ENCODE measurements at places on chromosomes 11 and 22.

DNA sequence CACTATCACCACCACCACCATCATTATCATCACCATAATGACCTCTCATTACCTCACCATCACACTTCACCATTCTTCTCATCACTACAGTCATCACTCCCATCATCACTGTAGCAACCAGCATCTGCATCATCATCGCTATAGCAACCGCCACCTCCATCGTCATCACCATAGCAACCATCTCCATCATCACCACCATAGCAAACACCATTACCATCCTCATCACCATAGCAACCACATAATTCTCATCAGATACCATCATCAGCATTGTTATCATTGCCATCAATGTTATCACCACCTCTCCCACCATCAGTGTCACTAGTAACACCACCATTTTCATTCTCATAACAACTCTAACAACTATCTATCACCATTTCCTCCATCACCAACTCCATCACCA is 23.1 kb upstream of the CD82 start:
- DNase-seq: no peak

DNA sequence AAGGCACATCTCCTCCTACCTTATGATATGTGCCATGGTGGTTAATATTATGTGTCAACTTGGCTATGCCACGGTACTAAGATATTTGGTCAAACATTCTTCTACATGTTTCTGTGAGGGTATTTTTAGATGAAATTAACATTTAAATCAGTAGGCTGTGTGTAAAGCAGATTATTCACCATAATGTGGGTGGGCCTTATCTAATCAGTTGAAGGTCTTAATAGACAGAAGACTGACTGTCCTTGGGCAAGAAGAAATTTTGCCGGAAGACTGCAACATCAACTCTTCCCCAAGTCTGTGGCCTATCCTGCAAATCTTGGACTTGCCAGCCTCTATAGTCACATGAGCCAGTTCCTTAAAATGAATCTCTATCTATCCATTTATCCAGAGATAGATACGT is 380.1 kb upstream of the DDI1 start:
- DNase-seq: no peak

DNA sequence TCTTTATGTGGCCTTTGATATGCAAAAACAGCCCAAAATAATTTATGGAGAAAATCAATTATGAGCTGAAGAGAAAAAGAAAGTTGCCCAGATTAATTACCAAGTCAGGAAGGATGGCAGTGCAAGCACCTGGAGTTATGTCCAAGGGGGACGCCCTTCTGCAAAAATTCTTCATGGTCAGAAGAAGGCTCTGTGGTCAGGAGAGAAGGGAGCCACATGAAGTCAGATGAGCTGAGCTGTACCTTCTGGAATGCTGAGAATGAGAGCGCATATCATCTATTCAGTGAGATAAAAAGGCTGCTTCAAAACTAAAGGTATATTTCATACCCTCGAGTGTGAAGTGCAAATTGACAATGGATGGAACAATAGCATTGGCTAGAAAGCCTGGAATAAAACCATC is 607.4 kb downstream of the NTM start:
- DNase-seq: no peak

GRCh38 chr11:1372660-1373059 is 17.1 kb upstream of the BRSK2 start:
- no peak for DNase-seq

DNA sequence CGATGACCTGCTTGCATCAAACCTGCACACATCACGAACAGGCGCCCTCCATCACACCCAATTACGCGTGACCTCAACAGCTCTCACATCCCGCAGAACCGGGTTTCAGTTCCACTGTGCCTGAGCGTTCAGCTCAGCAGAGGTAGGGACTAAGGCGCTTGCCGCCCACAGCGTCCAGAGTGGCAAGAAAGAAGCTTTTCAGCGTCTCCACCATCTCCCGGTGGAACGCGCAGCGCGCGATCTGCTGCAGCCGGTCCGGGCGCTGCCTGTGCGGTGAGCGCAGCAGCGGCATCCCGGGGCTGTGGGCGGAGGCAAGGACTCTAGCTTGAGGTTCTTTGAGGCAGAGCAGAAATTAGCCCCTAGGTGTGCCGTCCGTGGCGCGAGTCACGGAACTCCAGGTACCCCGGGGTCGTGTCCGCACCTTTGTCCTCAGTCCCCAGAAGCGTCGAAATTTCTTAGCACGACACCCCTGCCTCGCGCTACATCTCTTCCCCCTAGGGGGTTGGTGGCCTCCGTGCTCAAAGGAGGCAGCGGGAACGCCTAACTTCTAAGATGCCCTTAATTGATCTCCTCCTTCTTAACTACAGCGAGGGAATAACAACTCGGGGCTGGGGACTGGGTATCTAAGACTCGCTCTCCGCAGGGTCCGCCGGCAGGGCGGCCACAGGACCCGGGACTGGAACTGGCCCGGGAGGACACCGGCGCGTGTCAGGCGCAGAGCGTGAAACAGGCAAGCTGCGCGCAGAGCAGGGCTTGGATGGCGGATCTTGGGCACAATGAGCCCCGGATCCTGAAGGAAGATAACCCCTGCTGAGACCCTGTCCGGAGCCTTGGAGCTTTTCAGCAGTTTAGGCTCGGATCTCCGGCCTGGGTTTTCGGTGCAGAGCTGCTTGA is 1.7 kb upstream of the CALCA start:
- no peak for DNase-seq

GRCh38 chr11:27239305-27239942 is 123.6 kb downstream of the CCDC34 start:
- DNase-seq: peak; percentile 88

DNA sequence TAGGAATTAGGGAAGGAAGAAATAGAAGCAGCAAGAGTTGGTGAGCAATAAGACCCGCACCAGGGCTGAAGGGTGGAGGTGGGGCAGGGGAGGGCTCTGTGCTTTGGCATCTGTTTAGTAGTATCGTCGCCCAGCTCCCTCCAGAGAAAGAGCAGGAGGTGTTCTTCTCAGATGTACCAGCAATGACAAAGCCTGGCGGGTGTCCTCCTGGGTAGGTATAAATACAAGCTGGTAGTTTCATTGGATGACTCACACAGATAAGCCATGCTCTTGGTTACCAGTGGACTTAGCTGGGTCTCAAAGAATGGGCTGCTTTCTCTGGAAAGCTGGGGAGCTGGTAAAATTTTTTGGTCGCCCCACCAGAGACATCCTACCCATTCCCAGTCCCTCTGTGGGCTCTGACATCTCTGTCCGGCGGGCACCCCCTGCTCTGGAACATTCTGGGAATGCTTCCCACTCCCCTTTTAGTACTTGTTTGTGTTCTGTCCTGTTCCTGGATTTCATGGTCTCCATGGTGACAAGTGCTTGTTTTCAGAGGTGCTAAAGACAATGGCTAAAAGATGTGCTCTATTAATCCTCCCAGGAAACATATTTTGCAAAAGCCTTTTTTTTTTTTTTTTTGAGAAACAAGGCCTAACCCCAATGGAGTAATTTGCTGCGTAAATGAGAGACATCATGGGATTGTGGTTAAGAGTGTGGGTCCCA is 15.4 kb upstream of the TUBA8 start:
- no peak for DNase-seq

DNA sequence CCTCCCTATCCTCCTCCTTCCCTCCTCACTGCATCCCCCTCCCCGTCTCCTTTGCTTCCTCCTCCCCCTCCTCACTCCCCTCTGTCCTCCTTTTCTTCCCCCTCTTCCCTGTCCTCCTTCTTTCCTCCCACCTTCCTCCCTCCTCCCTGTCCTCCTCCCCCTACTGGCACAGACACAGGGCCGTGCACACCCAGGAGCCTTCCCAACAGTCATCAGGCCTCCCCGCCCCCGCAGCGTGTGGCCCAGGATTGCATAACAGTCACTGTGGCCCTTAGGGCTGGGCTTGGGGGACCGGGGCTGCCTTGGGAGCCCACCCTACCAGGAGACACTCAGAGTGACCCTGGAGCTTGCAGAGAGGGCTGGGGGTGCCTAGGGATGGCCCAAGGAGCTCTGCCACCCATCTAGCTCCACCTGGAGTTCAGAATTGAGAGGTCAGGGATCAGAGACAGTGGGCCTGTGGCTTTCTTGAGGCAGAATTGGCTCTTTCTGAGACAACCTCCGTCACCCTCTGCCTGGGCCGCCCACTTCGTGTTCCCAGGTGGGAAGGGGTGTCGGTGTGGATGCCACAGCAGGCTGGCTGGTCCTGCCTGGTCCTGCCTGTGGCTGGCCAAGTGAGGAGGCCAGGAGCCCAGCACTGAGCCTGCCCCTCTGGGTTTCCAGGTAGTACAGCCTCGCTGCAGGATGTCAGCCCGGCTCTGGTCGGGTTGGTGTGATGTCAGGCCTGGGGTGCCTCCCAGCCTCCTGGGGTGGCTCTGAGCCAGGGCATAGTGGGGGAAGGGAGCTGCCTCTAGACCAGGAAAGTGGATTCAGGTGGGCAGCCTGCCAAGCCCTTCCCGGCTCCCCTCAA is 1.6 kb downstream of the SPI1 start:
- no peak for DNase-seq

GRCh38 chr11:70087446-70088167 is 9.5 kb downstream of the ANO1 start:
- DNase-seq: no peak

GRCh38 chr22:39748877-39749276 is 144.7 kb downstream of the ENTHD1 start:
- peak; percentile 29 for DNase-seq

DNA sequence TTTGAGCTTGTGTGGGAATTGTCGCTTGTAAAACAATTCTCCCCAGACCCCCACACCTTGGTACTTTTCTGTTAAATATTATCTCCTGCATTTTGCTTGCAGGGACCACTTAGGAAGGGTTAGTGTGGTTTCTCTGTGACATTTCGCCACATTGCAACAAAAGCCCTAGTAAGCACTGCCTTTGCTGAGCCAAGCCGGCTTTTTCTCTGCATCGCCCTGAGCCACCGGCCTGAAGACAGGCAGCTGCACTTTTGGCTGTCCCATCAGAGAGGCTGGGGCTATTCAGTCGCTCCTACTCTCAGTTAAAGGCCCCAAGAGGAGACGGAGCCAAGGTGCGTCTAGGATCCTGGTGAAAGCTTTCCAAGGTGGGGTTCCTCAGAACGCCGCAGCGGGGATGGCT is 5.7 kb downstream of the MPPED1 start:
- DNase-seq: no peak

DNA sequence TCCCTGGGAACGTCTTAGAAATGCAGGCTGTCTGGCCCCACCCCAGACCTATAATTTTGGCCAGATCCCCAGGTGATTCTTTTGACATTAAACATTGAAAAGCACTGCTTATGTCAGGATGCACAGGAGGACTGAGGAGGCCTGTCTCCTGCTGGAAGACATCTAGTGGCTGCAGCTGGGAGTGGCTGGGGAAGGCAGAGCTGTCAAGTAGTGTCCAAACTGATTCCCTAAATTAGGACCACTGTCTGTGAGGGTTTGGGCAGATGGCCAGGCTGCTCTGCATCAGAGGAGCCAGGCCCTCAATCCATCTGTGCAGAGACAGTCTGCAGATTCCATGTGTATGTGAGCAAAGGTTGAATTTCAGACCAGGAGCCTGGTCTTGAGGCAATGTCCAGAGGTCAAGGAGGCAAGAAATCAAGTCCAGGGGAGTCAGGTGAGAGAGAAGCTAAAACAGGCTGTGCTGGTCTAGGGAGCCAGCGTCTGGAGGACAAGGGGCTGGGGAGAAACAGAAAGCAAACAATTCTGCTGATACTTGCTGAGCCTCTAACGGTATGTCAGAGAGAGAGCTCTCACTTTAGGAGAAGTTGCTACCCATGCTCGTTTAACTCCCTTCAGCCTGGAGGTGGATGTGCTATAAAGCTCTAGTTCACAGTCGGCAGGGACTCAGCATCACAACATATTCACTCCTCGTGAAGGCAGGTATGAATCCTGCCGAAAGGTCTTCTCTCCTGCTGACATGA is 15.3 kb upstream of the SYTL2 start:
- DNase-seq: no peak

- DNase-seq: no peak
Observed at GRCh38 chr22:39941601-39942000, 18.6 kb upstream of the TMA7B start.

- DNase-seq: no peak
Observed at GRCh38 chr22:44371741-44372525, 59.2 kb upstream of the SHISAL1 start.

- DNase-seq: no peak
Observed at GRCh38 chr11:96524475-96524874, 134.7 kb downstream of the JRKL start.

GRCh38 chr22:37165940-37166674 is 16.4 kb upstream of the IL2RB start:
- DNase-seq: no peak

- DNase-seq: no peak
Observed at GRCh38 chr11:109864151-109864661, 229.0 kb upstream of the ZC3H12C start.

DNA sequence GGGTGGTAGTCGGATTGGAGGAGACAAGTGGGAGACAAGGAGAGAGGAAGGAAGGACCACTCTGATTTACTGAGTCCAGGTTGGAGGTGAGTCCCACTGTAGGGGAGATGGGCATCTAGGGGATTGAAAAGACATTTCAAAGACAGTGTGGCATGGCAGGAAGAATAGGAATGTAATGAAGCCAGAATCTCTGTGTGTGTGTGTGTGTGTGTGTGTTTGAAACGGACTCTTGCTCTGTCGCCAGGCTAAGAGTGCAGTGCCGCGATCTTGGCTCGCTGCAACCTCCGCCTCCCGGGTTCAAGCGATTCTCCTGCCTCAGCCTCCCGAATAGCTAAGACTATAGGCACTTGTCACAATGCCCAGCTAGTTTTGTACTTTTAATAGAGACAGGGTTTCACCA is 4.2 kb upstream of the CSDC2 start:
- no peak for DNase-seq

- no peak for DNase-seq
Observed at GRCh38 chr11:92804388-92804966, 165.0 kb upstream of the MTNR1B start.

- peak; percentile 16 for DNase-seq
Observed at GRCh38 chr11:73012121-73012863, 129.8 kb downstream of the FCHSD2 start.

GRCh38 chr11:35714882-35715627 is 52.5 kb downstream of the TRIM44 start:
- no peak for DNase-seq

DNA sequence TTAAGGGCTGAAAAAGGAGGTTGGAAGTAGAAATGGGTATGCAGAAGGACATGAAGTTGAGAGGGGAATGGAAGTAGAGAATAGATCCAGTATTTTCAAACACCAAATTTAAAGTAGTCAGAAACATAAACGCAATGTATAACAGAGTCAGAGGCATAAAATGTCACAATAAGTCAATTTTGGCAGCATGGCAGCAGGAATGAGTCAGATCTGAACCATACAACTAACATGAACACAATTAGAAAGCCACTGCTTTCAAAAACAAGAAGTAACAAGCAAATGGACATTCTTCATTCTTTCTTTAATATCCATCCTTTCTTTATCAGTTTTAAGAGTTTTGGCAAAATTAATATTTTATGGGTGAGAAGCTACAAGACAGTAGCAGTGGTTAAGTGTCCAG is 2.5 kb downstream of the CHORDC1 start:
- no peak for DNase-seq

DNA sequence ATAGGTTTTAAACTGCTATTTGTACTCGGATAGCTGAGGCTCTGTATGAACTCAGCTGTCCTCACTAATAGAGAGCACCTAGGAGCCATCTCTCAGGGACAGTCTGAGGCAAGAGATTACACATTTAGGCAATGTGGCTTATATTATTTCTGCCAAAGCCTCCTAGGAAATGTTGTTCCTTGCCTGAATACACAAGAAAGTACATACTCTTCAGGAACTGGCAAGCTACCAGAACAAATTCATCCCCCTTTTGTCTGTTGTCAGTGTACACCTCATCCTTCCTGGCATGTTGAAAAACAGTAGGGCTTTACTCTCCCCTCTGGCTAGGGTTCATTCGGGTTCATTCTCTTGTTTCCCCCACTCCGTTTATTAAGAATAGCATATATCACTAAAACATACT is 615.9 kb upstream of the FAT3 start:
- no peak for DNase-seq

All from AG09319 (cell line).